ENCODE measurements at places on chromosomes 5 and 9.

DNA sequence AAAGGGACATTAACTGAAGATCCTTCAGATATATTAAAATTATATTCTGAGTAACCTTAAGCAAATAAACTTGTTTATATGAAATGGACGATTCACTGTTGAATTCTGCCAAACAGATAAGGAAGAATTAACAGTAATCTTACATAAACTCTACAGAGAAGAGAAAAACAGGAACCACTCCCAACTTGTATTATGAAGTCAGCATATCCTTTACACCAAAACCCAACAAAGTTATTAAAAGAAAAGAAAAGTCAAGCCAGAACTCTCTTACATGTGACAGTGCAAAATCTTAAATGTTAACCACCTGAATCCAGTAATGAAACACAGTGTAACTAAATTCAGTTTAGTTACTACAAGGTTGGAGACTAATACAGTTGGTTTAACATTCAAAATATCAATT lies 185.8 kb downstream of the DEPDC1B start:
- DNase-seq = no peak

- DNase-seq = no peak
Observed at GRCh38 chr5:139788294-139788910, 7.2 kb upstream of the PSD2 start.

GRCh38 chr5:175207321-175208040 lies 236.5 kb downstream of the DRD1 start:
- no peak for DNase-seq

- DNase-seq = no peak
Observed at GRCh38 chr9:70616228-70616990, 202.0 kb upstream of the KLF9 start.

DNA sequence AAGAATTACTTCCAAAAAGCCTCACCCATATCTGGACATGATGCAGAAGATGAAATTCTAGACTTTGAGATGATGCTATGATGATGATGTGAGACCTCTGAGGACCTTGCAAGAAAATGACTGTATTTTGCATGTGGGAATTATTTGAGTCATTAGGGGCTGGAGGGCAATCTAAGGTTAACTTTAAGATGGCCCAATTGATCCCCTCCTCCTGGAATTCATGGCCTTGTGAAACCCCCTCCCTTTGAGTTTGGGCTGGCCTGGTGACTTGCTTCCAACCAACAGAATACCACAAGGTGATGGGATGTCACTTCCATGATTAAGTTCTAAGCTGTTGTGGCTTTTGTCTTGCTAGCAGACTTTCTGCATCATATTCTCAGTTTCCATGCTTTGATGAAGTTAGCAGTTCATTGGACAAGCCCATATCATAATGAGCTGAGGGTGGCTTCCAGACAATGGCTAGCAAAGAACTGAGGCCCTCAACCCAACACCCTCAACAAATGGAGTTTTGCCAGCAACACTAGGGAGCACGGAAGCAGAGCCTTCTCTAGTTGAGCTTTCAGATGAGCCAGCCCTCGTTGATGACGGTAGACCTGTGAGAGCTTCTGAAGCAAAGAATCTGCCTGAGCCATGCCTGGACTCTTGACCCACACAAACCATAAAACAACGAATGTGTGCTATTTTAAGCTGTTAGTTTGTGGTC lies 7.4 kb upstream of the AMACR start:
- DNase-seq = no peak

GRCh38 chr5:129003232-129003631 lies 37.9 kb downstream of the SLC27A6 start:
- no peak for DNase-seq

GRCh38 chr5:153486771-153487170 lies 3.7 kb upstream of the GRIA1 start:
- no peak for DNase-seq
